ENCODE measurements at places on chromosomes 16 and 17.
A peak's percentile ranks its signal among the peaks of the same experiment; 100 is the strongest.

- no peak for DNase-seq
These were observed 29.1 kb downstream of the DUSP14 start for GRCh38 chr17:37518826-37519225.

DNA sequence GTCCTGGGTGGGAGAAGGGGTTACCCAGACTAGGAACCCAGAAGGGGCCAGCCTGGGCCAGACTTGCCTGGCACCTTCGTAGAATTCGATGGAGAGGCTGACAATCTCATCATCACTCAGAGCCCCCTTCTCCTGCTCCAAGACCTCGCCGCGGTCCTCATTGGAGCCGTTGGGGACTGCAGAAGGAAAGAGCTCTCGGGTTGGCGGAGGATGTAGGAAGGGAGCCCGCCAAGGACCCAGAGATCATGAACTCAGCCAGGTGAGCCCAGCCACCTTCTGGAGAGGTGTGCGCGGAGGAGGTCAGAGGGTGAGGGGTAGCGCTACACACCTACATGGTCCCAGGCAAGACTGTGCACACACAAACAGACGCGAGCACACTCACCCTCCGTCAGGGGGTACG is 8.5 kb downstream of the CISD3 start:
- no peak for DNase-seq

GRCh38 chr17:42117397-42118125 is 3.6 kb downstream of the KAT2A start:
- DNase-seq, result no peak

GRCh38 chr16:21952040-21952792 is 945 bp upstream of the UQCRC2 start:
- peak; percentile 82 for DNase-seq

DNA sequence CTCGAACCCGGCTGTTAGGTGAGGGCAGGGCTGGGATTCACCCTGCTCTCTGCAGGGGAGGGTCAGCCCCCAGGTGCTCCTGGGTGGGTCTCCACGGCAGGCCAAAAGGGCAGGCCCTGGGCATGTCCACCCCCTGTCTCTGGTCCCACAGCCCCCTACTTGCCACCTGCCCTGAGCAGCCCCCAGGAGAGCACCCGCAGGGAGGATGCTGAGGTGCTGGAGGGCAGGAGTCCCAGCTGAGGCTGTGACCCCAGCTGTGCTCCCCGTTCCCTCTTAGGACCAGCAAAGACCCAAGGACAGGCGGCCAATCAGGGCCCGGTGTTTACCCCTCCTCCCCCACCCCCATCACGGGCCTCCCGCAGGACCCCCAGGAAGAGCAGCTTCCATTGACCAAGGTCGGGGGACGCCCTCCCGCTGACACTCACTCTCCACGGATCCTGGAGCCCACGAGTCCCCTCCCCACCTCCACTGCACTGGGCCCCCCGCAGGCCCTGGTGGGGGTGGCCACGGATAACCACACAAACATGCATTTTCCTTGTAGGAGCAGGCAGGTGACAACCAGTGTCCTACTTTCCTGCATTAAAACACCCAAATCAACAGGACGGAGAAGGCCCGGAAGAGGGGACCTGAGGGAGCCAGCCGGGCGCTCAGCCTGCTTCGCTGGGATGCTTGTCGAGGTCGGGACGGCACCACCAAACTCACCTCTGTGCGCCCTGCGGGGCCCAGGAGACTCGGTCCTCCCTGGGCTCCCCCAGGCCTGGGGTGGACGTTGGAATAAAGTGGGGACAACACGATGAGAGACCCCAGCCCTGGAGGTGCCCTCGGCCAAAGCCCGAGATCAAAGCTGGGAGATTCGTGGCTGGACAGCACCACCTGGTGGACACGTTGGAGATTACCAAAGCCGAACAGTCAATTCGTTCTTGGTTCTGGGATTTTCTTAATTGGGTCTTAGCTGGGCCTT is 22.5 kb upstream of the ENPP7 start:
- no peak for DNase-seq

- no peak for DNase-seq
These were observed at the start of gene IRX6 for GRCh38 chr16:55323637-55324271. TSS of gene IRX6 (plus strand) at chr16:55324203. CDS start at chr16:55325092, 889 bp downstream.

DNA sequence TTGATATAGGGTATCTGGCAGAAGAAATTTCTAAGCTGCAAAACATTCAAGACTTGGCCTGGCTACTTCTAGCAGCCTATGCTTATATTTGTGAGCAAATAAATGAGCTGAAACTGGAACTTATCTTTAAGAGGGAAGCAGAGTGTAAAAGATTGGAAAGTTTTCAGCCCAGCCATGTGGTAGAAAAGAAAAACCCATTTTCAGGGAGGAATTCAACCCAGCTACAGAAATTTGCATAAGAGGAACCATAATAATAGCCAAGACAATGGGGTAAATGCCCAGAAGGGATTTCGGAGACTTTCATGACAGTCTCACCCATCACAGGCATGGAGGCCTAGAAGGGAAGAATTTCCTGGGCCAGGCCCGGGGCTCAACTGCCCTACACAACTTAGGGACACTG is 31.7 kb downstream of the RNF112 start:
- peak; percentile 9 for DNase-seq

GRCh38 chr16:54936201-54936978 is 5.7 kb downstream of the IRX5 start:
- DNase-seq, result no peak

DNA sequence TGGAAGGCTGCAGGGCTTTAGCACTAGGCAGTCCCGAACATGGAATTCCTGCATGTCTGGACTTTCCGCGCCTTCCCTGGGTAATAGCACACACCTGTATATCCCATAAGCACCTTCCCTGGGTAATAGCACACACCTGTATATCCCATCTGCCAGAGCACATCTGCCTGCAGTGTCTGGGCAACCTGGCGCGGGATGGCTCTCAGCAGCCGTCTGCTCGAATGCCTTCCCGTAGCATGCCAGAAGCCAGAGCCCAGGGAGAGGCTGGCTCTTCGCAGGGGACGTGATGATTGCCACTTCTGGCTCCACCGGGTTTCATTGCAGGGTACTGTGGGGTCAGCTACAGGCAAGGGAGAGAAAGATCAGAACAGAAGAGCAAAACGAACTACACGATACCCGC is 21.3 kb downstream of the MBTPS1 start:
- DNase-seq, result no peak

DNA sequence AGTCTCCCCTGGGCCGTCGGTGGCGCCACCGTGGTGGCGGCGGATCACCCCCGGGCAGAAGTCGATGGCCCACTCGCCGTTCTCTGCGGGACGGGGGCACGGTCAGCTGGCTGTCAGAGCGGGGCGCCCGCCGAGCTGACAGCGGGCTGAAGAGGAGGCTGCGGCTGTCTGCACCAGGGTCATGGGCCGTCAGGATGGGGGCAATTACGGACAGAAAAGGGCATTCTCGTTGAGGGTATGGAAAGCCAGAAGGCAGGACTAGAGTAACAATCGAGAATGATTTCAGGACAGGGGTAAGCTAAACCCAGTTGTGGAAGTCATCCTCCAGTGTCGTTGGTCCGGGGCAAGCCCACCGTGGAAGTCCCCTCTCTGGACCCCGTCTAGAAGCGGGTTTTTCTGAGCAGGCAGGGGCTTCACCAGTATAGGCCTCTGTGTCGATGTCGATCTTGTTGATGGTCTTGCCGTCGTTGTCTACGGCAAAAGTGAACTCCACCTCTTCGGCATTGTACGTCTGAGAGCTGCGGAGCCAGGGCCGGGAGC is 1.7 kb downstream of the CHRNE start:
- DNase-seq, result no peak

- DNase-seq, result no peak
These were observed 37.4 kb upstream of the EMP2 start for GRCh38 chr16:10617662-10618420.

- DNase-seq, result no peak
These were observed 426.6 kb upstream of the CDH11 start for GRCh38 chr16:65548470-65548869.

GRCh38 chr17:57523926-57524632 is 221.0 kb downstream of the CCDC182 start:
- peak; percentile 46 for DNase-seq

GRCh38 chr17:17416007-17416399 is 60.8 kb upstream of the MED9 start:
- DNase-seq, result no peak

GRCh38 chr16:71402007-71402406 is 39.8 kb downstream of the TLE7 start:
- no peak for DNase-seq

- no peak for DNase-seq
These were observed 29.5 kb downstream of the UBN1 start for GRCh38 chr16:4876646-4877379.

DNA sequence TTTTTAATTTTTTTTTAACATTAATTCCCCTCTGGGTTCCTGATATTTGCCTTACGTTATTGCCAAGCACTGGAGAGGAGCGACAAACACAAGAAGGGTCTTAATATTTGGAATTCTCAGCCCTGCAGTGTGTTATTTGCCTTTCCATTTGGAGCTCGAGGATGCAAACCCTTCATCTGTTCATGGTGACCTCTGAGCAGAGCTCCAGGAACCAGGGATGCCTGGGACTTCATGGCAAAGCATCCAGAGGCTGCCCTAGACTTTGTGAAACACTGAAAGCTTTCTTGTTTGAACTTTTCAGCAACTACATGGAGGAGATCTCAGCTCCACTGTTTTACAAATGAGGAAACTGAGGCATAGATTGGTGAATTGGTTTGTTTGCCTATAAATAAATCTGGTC is 254.2 kb downstream of the CBLN1 start:
- DNase-seq, result no peak

GRCh38 chr16:4322121-4323052 is 6.5 kb downstream of the GLIS2 start:
- no peak for DNase-seq

DNA sequence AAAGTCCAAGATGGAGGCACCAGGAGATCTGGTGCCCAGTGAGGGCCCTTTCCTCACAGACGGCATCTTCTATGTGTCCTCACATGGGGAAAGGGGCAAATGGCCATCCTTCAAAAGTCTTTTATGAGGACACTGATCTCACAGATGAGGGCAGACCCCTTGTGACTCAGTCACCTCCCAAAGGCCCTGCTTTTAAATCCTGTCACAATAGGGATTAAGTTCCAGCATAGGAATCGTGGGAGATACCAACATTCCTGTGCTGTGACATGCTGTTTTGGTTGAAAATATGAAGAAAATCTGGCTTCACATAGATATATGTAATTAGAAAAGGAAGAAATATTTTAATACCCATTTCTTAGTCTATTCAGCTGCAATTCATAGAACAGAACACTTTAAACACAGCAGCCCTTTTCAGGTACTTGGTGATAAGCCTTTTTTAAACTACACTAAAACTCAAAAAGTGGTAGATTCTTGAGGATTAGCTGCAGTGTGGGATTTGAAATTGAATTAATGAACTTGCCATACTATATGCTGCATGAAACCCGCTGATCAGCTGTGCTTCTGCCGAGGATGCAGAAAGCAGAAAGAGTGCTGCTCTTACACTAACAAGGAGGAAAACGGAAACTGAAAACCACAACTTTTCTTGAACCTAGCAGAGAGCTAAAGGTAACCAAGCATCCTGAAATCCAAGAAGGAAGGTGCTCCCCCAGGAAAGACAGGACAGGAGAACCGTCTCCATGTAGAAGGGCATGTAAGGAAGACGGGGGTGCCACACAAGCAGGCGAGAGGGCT is 32.7 kb downstream of the VPS53 start:
- DNase-seq, result no peak

DNA sequence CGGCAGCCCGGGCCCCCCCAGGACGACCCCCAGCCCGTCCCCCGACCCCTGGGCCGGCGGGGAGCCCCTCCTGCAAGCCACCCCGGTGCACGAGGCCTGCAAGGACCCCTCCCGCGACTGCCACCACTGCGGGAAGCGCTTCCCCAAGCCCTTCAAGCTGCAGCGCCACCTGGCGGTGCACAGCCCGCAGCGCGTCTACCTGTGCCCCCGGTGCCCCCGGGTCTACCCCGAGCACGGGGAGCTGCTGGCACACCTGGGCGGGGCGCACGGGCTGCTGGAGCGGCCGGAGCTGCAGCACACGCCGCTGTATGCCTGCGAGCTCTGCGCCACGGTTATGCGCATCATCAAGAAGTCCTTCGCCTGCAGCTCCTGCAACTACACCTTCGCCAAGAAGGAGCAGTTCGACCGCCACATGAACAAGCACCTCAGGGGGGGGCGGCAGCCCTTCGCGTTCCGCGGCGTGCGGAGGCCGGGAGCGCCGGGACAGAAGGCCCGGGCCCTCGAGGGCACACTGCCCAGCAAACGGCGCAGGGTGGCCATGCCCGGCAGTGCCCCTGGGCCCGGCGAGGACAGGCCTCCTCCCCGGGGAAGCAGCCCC is 15.6 kb upstream of the ZFPM1 start:
- DNase-seq, result no peak

DNA sequence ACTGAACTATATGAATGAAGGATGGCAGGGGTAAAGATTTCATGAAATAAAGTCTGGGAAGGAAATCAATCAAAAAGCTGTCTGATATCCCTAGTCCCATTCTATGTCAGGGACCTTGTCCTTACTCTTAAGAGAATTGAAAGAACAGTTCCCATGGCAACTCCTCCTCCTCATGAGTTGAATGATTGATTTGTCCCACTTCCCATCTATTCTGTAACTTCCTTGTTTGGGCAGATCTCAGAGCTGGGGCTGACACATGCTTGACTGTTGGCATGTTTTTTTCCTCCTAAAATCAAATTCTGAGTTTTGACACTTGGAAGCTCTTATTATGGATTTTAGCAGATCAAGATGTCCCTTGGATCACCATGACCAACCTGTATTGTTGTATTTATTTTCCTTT is 1138.6 kb upstream of the CDH8 start:
- DNase-seq, result no peak

GRCh38 chr16:69595127-69596036 is 29.6 kb downstream of the NFAT5 start:
- no peak for DNase-seq

- DNase-seq, result no peak
These were observed 144.4 kb downstream of the ZNF18 start for GRCh38 chr17:11852912-11853311.

DNA sequence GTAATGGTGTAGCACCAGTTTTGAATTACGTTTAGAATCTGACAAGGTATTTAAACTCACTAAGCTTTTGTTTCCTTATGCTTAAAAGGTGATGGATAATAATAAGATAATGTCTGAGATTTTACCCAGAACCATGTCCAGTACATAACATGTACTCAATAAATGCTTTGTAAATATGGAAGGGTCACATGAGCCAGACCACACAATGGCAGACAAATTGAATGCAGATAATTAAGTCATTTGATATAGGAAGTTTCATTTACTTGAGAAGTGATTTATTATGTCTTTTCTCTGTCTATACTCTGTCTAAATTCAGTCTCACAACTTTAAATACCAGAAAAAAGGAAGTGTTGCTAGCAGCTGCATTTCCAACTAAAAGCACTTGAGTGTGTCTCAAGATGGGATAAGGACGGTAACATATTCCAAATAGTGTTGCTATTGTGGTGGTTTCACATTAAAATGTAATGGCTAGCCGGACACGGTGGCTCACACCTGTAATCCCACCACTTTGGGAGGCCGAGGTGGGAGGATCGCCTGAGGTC is 52.5 kb upstream of the DHX40 start:
- no peak for DNase-seq
